Uterus (tissue), 4 donors: ENCODE measurements at places on chromosomes 3 and 15.

DNA sequence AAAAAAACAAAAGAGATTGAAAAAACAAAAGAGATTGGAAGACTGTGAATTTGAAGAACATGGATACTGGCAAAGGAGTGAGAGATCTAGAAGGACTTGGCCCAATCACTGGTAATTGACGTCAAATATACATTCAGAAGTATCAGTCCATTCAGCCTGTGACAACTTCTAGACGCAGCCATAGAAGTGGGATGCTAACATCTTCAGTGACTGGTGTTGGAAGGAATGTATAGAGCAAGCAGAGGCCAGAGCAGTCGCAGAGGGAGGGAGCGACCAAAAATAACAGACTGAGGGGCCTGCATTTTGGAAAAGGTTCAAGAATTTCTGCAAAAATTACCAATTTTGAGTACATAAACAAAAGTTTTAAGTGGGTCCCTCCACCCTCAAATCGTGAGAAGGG is 473.3 kb downstream of the CADM2 start:
- DNase-seq = no peak

GRCh38 chr3:188244395-188244861 is 90.5 kb downstream of the LPP start:
- no peak for DNase-seq

GRCh38 chr15:25689592-25689991 is 173.5 kb downstream of the ATP10A start:
- peak; percentile 4 for DNase-seq

DNA sequence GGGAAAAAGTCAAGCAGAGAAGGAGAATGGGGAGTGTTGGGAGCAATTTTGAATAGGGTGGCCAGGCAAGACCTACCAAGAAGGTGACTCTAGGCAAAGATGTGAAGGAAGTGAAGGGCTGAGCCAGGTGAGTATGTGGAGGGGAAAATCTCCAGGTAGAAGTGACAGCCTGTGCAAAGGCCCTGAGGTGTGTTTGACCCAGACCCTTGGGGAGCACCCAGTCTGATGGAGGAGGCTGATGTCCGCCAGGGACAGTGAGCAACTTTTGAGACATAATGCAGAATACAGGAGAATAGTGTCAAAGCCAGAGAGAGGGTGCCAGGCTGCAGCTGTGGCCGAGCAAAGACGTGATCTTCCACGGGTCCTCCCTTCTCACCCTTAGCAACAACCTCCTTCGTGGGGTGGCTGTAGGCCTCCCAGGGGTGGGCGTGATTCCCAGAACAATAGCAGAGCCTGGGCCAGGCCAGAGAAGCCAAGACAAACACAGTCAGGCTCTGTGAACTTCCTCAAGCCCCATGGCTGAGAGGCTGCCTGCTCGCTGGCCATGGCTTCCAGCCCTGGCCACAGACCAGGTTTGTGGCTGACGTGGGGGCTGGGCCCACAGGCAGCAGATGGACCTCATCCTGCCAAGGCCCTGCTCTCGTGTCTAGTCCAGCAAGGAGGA is 58.1 kb downstream of the SLC6A6 start:
- peak; percentile 60 for DNase-seq

GRCh38 chr3:30578479-30578878 is 27.9 kb upstream of the TGFBR2 start:
- DNase-seq = peak; percentile 71

GRCh38 chr3:14216257-14217048 is 37.8 kb downstream of the LSM3 start:
- no peak for DNase-seq

- no peak for DNase-seq
These were observed 30.5 kb downstream of the TMEM44 start for GRCh38 chr3:194602669-194603171.

DNA sequence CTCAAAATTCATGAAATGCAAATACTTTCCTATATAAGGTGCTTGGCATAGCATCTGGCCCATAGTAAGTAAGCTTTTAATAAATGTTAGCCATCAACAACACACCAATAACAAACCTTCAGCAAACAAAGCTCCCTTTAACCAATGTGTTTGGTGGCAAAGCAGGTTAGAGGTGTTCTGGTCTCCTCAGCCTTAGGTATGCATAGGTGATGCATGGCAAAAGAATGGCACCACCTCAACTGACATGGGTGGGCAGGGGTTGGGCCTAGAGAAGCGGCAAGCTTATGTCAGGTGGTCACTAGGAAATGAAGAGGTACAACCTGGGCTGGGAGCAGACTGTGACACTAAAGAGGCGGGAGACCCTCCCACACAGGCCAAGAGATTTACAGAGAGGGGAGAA is 38.2 kb downstream of the MRPS11 start:
- DNase-seq = no peak

DNA sequence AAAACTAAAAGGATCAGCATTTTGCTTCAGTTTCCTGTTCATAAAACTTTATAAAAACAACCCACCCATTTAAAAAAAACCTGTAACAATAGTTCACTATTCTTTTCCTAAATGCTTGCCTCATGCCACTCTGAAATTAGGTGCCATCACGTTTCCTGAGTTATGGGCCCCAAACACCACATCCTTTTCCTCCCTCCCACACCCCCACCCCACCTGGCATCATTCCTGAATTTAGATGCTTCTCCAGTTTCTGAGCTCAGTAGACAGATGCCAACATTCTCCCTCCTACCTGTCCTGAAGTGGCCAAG is 11.9 kb upstream of the ARHGEF3 start:
- DNase-seq = no peak

- no peak for DNase-seq
These were observed 75.1 kb upstream of the ETV5 start for GRCh38 chr3:186184021-186184420.

GRCh38 chr15:29612701-29613100 is 209.6 kb downstream of the TJP1 start:
- no peak for DNase-seq

GRCh38 chr3:72347819-72348319 is 500.4 kb downstream of the SHQ1 start:
- DNase-seq = peak; percentile 68

GRCh38 chr3:53994986-53995603 is 103.4 kb upstream of the SELENOK start:
- no peak for DNase-seq

DNA sequence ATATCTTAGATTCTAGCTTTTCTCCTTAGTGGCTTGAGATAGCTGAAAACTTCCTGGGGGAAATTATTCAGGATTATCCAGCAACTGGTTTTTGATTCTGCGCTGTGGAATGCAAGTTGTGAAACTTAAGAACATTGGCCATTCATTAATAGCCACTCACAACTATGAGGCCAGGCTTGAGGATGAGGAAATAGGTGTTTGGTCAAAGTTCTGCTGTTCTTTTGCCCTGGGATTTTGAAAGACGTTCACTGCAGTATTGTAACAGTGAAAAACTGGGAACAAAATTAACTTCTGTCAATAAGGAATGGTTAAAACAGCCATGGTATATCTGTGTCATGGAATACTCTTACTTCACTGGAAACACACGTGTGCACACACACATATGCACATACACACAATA is 44.1 kb downstream of the CTXND1 start:
- DNase-seq = no peak

DNA sequence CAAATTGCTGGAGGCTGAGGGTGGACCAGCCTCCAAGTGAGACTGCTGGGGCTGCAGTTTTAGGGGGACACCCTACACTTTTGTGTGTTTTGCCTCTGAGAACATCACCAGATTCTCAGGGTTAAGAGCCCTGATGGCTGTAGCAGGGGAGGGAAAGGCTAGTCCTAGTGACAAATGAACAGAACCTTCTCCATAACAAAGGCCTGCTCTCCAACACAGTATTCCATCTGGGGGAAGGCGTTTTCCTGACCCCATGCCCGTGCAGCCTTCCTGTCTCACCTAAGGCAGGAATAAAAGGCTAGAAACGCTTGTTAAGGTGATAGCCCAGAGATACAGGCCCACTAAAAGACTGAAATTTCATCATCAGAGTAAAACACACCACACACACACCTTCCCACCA is 50.2 kb upstream of the NSMCE3 start:
- no peak for DNase-seq

- DNase-seq = no peak
These were observed 753.9 kb downstream of the TUSC7 start for GRCh38 chr3:117463276-117464115.

GRCh38 chr3:114846779-114847178 is 300.3 kb downstream of the ZBTB20 start:
- no peak for DNase-seq

DNA sequence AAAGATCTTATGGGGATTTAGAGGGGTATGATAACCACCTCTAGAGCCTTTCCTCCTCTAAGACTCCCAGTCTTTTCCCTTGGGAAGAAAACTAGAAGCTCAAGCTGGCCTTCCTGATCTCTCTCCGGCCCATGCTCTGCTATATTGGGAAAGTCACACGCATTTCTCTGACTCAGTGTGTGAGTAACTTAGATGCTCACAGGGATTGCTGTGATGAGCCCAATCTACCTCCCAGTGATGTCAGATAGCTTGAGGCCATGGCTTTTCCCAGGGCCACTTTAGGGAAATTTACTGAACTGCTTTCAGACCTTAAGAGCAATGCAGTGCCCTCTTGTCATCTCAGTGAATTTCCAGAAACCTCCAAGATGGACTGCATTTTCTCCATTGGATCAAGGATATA is 8.6 kb upstream of the ST8SIA2 start:
- no peak for DNase-seq

DNA sequence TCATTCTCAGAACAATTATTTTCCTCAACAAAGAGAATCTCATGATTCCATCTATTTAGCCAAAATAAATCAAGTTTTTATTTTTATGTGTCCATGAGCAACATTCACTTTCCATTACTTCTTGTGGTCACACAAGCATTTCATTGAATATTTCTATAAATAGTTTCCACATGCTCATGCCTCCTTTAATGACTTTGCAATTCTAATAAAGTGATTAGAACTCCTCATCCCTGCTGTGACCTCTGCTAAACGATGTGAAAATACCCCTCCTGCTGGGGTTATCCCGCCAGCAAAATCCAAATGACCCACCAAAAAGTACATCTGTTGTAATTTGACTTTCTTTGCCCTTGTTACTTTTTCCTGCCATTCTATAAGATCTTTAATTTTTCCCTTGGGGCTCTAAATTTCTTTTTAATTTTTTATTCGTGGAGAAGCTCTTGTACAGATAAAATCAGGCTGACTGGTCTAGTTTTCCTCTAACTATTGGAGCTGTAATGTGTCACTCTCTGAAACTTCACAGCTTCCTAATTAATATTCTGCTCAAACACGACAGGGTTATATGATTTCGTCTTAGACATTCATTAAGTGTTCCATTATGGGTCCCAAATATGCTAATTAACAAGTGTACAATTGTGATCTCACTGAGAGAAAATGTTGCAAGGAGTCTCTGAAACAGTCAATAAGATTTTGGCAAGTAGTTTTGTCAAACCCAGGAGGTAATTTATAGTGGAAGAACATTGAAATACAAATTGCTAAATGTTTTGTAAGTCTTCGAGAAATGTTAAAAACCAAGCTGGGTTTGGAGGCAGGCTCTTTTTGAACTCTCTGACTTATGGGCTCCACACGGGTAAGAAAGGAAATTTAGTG is 533.1 kb upstream of the NAALADL2 start:
- DNase-seq = no peak

GRCh38 chr3:182508919-182509711 is 284.2 kb upstream of the ATP11B start:
- no peak for DNase-seq

DNA sequence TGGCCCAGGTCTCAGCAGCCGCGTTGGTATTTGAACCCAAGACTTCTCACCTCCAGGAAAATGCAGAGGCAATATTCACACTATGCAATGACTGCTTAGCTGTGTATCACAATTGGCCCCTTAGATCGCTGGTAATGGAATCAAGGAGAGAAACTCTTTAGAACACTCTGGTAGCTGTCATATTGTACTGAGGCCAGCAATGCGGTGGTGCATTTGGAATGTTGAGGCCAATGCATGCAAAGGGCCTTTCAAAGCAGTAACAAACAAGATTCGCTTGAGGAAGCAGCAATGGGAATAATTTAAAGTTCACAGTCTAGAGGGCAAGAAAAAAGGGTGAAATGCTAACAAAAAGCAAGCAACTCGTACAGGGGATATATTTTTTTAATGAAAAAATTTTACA is 764.1 kb downstream of the GRM7 start:
- no peak for DNase-seq

DNA sequence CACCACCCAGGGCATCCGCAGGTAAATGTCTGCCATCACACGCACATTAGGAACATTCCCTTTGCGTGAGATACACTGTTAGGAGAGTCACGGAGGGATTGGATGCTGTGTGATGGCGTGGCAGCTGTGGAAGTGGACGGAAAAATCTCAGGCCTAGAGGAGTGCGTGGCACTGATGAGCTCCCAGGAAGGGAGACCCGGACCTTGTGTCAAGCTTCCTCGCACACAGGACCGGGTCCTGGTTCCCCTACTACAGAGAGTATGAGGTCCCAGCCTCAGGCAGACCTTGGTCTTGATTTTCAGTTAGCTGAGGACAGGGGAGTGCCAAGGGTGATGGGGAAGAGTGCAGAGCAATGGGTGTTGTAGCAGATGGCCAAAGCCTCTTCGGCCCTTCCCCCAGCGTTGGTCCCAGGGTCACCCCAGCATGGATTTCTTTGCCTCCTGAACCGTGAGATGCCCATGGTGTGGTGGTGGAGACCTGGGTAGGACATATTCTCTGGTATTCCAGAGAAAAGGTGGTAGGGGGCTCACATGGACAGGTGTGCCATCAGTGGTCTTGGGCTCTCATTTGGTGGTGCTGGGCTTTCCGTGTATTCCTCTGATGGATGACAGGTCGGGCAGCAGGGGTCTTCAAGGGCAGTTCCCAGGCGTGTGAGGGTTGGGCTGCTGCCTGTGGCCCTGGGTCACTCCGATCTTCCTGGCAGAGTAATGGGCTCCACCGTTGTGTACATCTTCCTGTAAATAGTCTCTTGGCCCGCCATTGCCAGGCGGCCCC is 105.1 kb downstream of the SNRPN start:
- peak; percentile 2 for DNase-seq

- DNase-seq = no peak
These were observed 38.6 kb downstream of the DNAH1 start for GRCh38 chr3:52354676-52355075.

GRCh38 chr3:107772016-107772415 is 249.3 kb downstream of the BBX start:
- no peak for DNase-seq

GRCh38 chr3:127273206-127273605 is 14.6 kb downstream of the PRR20G start:
- no peak for DNase-seq

DNA sequence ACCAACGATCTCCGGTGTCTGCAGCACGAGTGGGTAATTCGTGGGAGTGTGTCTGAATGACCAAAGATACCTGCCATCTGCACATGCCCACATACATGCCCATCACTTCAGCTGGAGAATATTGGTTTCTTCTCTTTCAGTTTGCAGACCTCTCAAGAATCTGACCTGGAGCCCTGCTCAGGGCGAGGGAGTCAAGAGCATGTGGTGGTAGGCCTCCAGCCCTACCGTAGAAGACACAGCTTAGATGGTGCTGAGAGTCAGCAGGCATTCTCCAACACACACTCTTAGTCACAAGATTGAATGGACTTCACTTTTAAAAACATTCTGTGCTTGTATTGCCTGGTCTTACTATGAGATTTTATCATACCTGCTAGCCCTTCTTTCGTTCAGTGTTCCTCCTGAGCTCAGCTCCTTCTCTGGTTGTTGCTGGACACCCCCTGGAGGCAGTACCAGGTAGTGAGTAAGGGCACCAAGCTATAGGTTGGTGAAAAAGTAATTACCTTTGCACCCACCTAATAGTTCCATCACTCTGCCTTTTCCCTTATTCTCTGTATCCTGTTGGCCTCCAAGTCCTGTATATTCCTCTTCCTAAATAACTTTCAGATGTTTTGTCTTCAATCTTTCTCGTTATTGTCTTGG is 252.0 kb downstream of the CACNA2D3 start:
- DNase-seq = no peak
